ENCODE measurements at places on chromosomes 5 and 9.

DNA sequence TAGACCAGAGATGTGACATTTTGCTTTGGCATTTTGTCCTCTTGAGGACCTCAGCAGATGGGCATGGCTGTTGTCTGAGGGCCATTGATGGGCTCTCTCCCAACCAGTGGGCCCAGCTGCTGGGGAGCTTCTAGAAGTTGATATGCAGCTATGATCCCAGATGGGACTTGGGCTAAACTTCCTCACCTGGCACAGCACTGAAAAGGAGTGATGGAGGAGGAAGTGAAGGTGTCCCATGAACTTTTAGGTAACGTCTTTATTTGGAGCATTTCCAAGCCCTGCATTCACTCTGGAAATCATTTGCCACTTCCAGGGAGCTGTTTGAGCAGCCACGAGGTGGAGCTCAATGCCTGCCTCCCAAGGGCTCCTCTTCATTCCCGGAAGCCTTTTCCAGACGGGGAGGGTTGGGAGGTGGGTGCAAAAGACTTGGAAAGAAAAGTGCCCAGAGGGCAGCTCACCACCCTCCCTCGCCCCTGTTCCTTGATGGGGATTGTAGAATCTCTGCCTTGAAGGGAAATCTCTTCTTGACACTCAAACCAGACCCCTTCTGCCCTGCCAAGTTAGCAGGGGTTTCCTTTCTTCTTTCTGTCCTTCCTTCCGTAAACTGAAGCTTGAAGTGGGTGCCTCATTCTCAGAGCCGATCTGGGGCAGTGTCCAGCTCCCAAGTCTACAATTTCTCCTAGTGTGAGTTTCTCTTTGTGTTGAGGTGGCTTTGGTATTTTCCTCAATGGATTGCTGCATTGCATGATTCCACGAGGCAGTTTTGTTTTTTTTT lies 18.1 kb upstream of the NEUROG1 start:
- no peak for DNase-seq

- DNase-seq, result no peak
Measured at GRCh38 chr9:125433461-125434011, 171.9 kb downstream of the GAPVD1 start.

DNA sequence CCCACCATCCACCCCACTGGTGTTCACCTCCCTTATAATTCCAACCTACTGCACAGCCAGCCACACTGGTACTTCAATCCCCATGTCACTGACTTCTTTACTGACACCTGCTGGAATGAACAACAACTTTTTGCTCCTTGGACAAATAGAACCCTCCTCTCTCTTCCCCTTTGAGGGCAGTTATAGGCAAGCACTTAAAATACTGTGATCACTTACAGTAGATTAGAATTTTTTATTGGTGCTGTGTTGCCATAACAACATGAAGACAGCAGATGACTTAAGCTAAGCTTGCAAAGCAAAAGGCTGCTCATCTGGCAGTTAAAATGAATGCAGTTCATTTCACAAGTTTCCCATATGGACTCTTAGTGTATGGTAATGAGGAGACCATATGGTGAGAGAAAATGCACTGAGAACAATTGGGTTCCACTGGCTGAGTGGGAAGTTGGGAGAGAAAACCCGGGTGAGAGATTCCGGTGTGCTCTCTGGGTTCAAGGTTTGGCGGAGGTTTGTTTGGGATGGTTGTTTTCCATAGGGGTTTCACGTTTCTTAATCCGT lies 374.3 kb downstream of the EBF1 start:
- no peak for DNase-seq

- DNase-seq, result no peak
Measured at GRCh38 chr9:86135371-86135770, 36.0 kb upstream of the GOLM1 start.

DNA sequence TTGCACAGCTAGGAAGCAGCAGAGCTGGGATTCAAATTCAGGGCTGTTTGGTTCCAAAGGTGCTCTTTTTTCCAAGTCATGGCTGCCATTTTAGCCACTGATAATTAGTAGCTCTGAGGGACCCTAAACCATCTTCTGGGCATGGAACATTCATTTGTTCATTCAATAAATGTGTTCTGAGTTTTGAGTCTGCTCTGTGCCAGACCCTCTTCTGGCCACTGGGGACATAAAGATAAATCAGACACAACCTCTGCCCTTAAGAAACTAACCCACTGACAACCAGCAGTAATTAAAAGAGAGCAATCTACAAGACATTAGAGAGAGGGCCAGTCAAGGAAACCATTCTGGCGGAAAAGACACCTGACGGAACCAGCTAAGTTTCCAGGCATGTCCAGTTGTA lies 2.0 kb upstream of the CPEB4 start:
- no peak for DNase-seq
